ENCODE measurements at places on chromosomes 6 and 20. TPM values are rescaled to one million over a fixed set of nuclear protein-coding genes. Genes with fewer than 3 reads are reported as not detected.

- DNase-seq, result peak; percentile 95
These were observed 70.7 kb downstream of the PDE7B start for GRCh38 chr6:135922174-135922573.

The GOPC gene
- total RNA-seq, result 19.0 TPM

DNA sequence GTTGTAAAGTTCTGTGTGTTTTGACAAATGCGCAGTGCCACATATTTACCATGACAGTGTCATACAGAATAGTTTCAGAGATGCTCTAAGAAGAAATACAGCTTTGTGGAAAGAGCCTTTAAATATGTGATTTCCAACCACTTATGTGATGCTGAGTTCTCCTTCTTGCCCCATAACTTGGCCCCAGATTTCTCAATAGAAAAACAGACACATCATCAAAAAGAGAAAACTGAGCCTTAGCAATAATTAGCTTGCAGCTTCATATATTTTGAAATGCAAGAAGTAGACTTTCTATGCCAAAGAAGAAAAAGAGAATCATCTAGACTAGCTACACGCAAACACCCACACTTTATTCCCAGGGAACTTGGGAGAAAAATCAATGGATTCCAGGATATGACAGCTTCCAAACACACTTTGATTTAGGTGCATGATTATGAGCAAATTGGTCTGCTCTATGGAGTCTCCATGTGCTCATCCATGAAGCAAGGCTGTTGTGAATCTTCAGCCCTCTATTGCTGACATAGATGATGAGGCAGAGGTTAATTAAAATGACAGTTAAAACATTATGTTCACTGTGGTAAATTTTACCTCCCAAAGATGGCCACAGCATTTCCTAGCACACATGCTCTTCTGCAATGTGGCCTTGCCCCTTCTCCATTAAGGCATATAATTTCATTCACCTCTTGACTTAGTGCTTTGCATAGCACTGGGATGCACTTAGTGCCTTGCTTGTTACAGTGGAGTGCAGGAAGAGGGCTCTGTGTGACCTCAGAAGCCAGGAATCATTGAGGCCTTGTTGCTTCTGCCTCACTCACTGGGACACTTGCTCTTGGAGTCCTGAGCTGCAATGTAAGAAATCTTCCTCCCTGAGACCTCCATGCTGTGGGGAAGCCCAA lies 174.6 kb downstream of the SYNDIG1 start:
- no peak for DNase-seq

- DNase-seq, result peak; percentile 27
These were observed 109.8 kb downstream of the PTPRK start for GRCh38 chr6:128410584-128410983.

GRCh38 chr6:155157101-155157500 lies 106.7 kb upstream of the CLDN20 start:
- DNase-seq, result no peak

DNA sequence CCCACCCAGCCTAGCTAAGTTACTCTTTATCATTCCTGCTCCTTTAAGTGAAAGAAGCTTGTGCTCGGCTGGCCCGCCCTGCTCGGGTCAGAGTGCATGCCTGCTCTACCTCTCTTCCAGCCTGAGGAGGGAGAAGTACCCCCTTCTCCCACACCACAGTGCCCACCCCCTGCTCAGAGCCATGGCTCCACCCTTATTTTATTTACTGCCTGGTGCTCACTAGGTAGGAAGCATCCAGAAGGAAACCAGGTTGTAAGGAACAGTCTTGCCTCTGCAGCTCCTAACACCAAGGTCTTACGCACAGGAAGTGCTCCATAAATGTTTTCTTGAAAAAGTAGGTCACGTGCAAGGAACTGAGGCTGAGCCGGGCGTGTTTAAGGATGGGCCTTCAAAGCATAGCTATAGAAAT lies 105.7 kb upstream of the SNX9 start:
- no peak for DNase-seq

DNA sequence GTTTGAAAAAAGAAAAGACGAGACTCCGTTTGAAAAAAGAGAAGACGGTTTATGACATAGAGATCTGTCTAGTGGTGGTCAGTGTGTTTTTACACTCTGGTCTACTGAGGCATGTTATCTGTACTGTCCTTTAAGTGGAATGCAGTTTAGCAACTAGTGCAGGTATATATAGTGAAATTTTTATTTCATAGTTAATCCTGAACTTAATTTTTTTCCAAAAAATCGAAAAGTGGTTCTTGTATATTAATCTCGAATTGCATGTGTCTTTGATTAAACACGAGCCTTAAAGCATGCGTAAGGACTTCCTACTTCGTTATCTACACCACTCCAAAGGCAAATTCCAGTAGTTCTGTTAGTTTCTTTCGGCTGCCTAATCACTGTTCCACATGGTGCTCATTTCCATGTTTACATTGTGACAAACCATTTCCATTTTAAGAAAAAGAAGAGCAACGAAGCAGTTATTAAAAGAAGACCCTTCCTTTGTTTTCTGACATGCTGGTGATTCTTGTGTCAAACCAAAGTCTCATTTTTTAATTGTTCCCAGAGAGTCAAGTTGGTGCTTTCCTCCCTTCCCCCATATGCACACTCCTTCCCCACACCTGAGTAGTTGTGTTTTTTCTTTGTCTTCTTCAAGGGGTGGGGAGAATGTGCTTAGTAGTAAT lies 2.3 kb downstream of the SNX9 start:
- no peak for DNase-seq
